Activated naive CD8-positive, alpha-beta T cell treated with anti-CD3 and anti-CD28 coated beads, Interleukin-2, amount 50 U/mL, for 16 hours (primary cell): ENCODE measurements at places on chromosomes 5 and 9.

DNA sequence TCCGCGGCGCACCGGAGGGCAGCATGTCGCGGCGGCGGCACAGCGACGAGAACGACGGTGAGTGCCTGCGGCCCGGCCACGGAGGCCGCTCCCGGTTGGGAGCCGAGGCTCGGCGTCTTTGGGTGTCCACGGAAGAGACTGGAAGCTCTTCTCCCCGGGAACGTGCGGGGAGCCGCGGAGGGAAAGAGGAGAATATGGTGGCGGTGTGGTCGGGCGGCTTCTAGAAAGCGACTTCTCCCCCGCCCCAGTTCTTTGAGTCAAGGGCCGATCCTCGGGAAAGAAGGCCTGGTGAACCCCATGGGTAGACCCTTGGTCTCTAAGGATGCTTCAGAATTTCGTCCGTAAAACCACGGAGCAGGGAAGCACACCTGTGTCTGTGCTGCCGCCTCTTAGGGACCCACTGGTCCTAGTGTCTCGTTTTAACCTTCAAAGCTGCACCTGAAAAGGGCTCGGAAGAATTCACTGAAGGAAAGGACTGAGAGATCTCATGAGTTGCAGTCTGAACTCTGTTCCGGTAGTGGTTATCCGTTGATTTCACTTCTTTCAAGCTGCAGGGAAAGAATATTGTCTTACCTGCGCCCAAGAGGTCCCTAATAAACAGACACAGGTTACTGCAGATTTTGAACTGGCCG lies 354 bp downstream of the NCBP1 start:
- DNase-seq, result no peak

DNA sequence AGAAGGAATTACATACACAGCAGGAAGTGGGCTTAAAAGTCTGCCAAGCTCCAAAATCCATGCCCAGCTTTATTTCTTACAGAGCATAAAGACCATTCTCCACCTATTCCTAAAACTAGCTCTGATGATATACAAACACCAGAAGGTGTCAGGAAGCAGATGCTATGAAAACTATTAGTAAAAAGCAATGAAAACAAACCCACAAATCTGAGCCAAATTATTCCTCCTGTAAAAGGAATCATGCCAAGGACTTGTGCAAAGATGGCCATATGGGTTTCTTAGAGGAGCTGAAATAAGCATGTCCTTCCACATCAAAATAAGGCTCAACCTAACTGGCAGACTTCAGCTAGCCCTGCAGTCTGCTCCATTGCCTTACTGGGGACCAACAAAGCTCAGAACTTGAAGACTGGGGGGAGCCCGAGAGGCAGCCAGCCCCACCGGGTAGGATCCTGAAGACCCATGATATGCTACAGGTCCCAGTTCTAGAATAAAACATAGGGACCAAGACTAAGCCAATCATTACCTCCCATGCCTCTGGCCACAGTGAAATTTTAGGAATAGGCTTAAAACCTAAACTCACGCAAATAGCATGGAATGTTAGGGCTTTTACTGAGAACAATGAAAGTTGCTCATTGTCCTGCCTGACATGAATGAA lies 42.8 kb upstream of the GABRP start:
- no peak for DNase-seq

DNA sequence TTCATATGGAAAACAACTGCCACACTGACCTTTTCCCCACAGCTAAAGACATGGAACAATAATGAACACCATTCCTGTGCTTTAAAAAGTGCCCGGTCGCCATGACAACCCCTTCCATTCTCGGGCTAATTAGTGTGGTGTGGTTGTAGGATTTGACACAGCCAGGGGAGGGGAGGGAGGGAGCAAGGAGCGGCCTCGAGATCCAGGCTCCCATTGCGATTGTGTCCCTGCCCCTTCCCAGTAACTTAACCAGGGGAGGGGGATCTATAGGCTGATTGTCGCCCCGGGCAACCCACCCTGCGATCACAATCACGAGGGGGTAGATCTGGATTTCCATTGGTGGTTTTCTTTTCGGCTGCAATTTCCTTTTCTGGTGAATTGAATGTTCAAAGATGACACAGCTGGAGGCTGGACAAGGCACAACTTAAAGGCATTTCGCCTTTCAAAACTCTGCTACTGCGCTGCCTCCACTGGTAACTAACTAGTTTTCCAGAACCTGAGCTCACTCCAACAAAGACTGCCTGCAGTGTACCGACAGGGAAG lies 96.7 kb upstream of the RETREG1 start:
- DNase-seq, result no peak

DNA sequence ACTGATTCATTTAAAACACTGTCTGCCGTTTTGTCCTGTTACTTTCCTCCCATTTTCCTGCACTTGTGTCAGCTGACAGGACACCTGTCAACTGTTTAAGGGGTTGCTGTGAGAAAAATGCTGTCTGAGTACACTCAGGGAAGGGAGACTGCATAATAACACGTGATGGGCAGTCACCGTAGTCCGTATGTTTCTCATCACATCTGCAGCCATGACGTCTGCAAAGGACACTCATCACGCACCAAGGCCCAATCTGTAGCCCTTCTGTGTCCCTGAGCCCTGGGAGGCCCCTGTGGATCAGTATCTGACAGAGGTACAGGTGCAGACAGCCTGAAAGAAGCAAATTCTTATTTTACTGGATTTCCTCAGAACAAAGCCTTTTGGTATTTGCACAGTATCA lies 396.3 kb downstream of the YTHDC2 start:
- no peak for DNase-seq

DNA sequence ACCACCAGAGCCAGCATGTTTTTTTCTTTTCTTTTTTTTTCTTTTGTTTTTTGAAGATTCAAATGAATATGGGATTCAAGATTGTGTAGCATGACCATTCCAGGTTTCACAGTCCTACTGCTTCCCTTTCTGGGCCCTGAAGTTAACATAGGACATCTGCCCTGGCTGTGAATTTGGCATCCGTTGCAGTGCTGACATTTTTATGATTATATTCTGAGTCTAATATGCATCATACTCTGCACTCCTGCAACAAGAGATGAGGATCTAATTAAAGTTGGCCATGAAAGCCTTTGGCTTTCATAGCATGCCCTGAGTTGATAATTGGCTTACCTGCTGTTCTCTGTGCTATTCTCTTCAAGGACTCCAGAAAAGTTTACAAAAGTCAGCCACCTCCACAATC lies 29.8 kb downstream of the C5orf22 start:
- no peak for DNase-seq

GRCh38 chr5:157555037-157555640 lies 20.4 kb downstream of the ADAM19 start:
- DNase-seq, result no peak

- DNase-seq, result no peak
Measured at GRCh38 chr9:20238921-20239320, 383.4 kb downstream of the MLLT3 start.

GRCh38 chr5:14464671-14465070 lies 116.9 kb upstream of the OTULINL start:
- no peak for DNase-seq

DNA sequence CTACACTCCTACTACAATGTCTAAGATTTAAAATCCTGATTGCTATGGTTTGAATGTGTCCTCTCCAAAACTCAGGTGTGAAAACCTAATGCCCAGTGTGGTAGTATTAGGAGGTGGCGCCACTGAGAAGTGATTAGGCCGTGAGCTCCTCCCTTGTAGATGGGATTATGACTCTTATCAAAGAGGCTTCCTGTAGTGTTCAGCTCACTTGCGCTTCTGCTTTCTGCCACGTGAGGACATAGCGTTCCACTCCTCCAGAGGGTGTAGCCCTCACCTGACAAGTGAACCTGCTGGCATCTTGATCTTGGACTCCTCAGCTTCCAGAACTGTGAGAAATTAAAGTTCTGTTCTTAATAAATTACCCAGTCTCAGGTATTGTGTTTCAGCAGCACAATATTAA lies 33.0 kb upstream of the WHRN start:
- DNase-seq, result no peak

GRCh38 chr5:80251636-80252035 lies 4.2 kb downstream of the SERINC5 start:
- DNase-seq, result no peak

DNA sequence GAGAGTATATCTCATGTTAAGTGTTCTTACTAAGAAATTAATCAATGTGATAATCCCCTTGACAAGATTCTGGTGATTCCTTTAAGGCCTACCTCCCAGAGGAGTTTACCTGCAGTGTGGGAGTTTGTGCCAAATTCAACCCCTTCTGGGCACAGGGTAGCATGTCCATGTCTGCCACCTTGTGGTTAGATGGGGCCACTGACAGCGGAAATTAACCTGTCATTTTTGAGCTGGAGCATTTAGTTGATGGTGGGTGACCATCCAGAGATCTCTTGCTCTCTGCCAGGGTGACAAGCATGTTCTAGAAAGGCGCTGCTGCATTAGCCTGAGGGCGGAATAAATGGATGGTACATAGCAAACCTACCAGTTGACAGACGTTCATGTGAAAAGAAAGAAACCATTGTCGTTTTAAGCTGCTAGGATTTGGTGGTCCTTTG lies 132.2 kb downstream of the FBXO4 start:
- peak; percentile 7 for DNase-seq

DNA sequence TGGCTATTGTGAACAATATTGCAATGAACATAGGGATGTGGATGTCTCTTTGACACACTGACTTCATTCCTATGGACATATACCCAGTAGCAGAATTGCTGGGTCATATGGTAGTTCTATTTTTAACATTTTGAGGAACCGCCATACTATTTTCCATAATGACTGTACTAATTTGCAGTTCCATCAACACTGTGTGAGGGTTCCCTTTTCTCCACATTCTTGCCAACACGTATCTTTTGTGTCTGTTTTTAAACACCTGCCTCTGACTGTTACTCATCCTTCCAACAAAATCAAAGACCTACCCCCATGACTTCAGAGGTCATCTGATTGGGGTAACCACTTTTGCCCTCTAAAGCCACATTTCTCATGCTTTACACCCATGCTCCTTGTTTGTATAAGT lies 133.5 kb downstream of the MED27 start:
- DNase-seq, result no peak

- no peak for DNase-seq
Measured at GRCh38 chr5:35659556-35659955, 41.9 kb downstream of the SPEF2 start.

DNA sequence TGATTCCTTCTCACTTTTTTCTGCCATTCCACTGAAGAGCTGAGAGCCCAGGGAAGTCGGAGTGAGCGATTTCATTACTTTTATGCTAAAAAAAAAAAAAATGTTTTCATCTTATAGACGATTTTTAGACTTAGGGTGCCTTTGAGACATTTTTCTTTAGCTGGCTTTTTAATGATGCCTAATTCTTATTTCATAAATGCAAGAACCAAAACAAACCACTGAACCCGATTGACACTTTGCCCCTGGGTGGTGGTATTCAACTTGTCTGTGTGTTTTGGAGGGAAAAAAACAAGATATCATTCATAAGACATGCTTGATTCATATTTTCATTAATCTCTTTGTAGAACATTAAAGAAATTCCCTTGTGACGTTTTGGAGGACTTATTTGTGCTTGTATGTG lies 2.4 kb downstream of the TLE4 start:
- DNase-seq, result no peak

GRCh38 chr5:167593329-167594060 lies 698.0 kb upstream of the WWC1 start:
- DNase-seq, result no peak

GRCh38 chr5:123561230-123561629 lies 49.3 kb downstream of the CSNK1G3 start:
- no peak for DNase-seq

- DNase-seq, result no peak
Measured at GRCh38 chr5:91269198-91269597, 113.9 kb downstream of the ARRDC3 start.

- no peak for DNase-seq
Measured at GRCh38 chr9:71721855-71722254, 46.5 kb downstream of the CEMIP2 start.

DNA sequence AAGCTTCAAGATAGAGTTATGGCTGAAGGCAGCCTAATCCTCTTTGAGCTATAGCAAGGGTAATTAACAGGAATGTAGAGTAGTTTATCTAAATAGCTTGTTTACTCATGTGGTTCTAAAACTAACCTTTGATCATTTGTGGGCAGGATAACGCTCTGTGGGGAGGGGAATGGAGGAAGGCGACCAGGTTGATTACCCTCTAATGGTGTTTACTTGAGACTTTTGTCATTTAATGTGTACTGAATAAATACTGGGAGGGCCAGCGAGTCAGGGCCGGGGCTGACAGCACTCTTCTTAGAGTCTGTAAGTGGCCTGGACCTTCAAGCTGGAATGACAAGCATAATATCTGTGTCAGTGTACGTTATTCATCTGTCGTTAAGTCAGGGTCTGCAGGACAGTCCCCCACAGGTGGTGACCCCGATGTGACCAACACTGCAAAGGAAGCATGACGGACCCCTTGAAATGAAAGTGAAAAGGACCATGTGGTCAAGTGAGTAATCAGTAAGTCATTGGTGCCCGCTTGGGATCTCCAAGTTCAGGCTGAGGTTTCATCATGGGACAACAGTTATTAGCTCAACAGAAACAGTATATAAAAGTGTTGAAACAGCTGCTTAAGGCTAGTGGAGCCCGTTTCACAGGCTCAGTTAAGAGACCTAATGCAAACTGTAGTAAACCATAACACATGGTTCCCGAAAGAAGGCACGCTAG lies 162.6 kb downstream of the CPLANE1 start:
- no peak for DNase-seq

DNA sequence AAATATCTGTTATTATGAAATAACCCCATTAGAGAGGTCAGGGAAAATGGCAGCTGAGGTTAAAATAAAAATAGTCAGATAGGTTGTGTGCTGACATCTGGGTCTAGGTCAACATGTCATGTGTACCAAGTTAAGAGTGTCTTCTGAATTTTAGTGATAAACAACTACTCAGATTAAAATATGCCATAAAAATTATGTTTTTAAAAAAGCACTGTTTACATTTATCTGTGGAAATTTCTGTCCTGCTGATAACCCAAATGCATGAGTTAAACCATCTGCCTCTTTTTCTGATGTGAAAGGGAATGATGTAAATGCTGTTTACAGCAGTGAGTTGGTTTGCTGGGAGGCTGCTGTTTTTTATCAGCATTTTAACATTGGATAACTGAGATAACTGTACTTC lies 361.2 kb upstream of the TARS1 start:
- no peak for DNase-seq

GRCh38 chr5:156589104-156589945 lies 260.8 kb upstream of the PPP1R2B start:
- no peak for DNase-seq

- peak; percentile 29 for DNase-seq
Measured at GRCh38 chr5:139458580-139459407, 3.7 kb downstream of the ECSCR start.

DNA sequence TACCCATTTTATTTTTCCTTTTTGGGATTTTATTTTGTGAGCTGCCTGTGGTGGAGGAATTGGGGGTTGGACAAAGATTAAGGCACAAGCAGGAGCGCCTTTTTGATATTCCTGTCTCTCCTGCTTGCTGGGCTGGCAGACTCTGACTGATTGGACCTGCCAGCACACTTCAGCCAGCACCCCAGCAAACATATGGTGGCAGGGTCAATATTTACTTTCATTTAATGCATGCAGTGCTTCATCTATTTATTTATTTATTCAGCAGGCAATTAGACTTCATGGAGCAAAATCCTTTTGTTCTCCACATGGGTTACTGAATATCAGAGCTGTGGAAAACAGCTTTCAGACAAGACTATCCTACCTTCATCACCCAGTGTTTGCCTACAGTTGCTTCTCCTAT lies 48.4 kb upstream of the EPB41L4A start:
- no peak for DNase-seq

- no peak for DNase-seq
Measured at GRCh38 chr9:81825846-81826516, 102.2 kb upstream of the SPATA31D4 start.

GRCh38 chr9:136740971-136741882 lies 1.5 kb downstream of the LCN10 start:
- no peak for DNase-seq

- no peak for DNase-seq
Measured at GRCh38 chr9:3646226-3646625, 120.4 kb upstream of the RFX3 start.
